Adrenal gland (tissue), 19 donors: ENCODE measurements at places on chromosomes 7 and 10. TPM values are rescaled to one million over a fixed set of nuclear protein-coding genes. Genes with fewer than 3 reads are reported as not detected.

- DNase-seq, result no peak
Observed at GRCh38 chr7:157864911-157865310, 528.1 kb downstream of the DNAJB6 start.

- no peak for DNase-seq
Observed at GRCh38 chr10:6115824-6116350, 27.1 kb downstream of the RBM17 start.

- no peak for DNase-seq
Observed at GRCh38 chr7:93838966-93839365, 51.6 kb downstream of the TFPI2 start.

DNA sequence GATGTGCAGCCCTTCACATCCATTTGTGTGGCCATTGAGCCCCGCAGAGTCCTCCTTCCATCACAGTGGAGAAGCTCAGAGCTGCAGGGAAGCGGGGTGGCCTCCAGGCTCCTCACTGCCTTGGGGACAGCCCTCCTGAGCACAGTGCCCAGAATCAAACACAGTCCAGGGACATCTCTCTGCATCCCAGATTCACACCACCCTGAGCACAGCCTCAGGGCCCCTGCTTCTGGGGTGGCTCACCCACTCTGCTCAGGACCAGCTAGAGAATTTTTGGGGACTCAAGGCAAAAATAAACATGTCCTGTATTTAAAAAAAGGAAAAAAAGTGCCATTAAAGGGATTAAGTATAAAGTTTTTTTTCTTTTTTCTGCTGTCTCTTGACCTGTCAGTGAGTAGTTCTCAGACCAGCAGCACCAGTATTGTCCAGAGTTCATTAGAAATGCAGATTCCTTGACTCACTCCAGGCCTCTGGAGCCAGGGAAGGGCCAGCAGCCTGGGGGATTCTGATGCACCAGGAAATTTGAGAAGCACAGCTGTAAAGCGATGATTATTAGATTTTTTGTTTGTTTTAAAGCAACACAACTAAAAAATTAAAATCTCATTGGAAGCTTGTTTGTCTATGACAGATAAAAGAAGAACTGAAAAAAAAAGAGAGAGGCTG lies 61.6 kb downstream of the ARHGAP22 start:
- no peak for DNase-seq

AKR1E2 gene
- 3.0 TPM for total RNA-seq

DNA sequence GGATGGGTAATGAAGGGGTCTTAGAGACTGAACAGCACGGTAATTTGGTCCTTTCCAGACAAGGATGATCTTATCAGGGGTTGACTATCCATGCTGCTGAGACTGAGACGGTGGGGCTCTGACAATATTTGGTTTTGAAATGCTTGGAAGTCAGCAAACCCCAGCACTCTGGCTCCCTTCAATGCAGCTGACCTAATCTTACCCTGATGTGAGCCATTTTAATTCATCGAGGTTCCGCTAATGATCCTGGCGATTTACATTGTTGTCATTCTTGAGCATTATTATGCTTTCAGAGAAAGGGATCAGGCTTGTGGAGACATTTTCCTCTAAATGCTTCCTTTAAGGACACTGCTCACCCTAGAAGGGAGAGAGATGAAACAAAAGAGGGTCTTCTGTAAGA lies 114.6 kb upstream of the BMPER start:
- no peak for DNase-seq

HMX2 gene
- not detected for total RNA-seq
